ENCODE measurements at places on chromosomes 13 and 19.

DNA sequence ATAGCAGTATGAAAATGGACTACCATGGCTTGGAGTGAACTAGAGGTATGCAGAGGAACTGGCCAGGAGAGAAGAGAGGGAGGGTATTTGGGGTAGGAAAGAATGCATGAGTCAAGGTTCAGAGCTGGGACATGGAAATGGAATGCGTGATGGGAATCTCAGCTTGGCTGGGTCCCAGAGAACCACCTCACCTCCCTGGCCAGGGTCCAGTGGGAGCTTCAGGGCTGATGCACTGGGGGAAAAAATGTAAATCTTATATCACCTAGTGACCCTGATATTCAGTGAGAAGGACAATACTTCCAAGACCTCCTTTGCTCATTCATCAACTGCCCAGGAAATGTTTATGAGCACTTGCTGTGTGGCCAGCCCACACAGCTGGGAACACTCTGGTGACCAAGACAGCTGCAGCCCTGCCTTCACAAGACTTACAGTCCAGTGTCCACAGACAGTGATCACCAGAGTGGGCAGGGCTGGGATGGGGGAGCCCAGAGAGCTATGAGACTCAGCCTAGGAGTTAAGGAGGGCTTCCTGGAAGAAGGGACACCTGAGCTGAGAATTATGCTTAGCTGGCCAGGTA is 12.8 kb downstream of the IGSF23 start:
- DNase-seq: no peak

- DNase-seq: no peak
Observed at GRCh38 chr19:55486971-55487923, 989 bp upstream of the SSC5D start.

- DNase-seq: peak; percentile 73
Observed at GRCh38 chr19:7869453-7869909, 4.7 kb downstream of the PRR36 start.

DNA sequence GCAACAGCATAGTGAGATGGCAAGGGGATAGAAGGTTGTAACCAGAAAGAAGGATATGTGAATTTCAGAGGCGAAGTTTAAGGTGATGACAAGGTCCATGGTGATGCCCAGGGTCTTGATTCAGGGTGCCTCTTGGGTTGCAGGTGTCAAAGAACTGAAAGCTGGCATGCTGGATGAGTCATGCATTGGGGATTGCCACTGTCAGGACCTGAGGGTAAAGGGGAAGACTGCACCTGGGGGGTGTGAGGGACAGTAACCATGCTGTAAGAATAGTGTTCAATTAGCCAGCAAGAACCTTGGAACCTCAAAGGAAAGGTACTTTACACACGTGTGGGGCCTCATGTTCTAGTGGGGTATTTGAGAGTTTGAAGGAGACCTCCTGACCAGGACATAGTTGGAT is 279.6 kb downstream of the SLC7A1 start:
- DNase-seq: no peak

DNA sequence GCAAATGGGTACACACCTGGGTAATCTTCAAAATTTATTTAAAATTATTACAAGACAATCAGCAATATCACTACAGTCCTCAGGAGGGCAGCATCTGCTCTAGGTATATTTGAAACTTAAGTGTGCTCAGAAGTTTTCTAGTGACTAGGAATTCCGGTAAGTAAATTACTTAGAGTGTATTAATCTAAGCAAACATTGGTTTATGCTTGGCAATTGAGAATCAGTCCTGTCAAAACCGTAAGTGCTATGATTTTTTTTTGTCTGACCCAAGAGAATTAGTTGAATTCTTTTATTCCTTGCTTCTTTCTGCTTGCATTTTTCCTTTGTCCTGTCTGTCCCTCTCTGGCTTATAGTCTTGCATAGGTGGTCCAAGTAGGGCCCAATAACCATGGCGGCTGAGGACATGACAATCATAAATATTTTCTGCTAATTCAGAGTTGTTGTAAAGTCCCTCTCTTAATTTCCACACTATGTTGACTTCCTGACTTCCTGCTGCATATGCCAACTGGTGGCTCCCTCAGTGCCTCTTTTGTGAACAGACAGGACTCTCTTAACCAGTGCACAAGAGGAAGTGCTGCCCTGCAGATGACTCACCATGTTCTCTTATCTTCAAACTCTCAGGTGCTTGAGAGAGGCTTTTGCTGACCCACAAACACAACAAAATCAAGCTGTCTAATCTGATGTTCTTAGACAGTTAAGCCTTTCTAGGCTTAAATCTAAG is 82.2 kb downstream of the SLAIN1 start:
- DNase-seq: peak; percentile 22

DNA sequence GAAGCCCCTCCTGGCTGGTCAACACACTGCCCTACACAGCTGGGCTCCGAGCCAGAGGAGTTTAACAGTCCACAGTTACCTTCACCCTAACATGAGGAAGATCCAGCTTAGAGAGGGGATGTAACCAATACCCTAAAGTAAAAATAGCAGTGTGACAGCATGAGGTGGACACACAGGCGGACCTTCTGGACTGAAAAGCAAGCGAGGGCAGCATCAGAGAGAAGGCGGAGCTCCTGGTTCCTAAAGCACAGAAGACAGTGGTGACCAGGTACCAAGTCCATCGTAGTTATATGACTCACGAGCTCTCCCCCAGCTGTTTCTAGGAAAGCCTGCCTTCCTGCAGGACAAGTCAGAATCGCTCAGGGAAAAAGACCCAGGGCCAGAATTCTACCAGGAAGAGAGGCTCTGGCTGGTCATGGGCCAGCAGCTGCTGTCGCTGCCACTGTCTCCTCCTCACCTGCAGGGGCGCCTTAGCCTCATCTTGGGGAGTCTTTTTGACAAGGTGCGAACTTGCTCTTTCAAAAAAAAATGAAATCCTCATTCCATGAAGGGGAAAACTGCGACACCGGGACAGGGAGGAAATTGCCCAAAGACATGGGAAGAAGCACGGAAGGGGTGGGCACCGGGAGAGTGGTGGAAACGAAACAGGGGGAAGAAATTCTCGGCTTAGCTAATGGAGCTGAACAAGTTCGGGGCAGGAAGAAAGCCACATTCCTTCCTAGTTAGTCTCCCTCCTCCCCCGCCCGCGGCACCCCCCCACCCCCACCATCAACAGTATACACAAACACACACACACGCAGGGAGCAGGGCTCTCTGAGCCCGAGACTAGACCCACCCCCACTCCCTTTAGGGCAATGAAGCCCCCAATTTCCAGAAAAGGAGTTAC is 1.7 kb downstream of the ELL start:
- peak; percentile 61 for DNase-seq

- DNase-seq: no peak
Observed at GRCh38 chr13:81606074-81606473, 1265.1 kb upstream of the SPRY2 start.

DNA sequence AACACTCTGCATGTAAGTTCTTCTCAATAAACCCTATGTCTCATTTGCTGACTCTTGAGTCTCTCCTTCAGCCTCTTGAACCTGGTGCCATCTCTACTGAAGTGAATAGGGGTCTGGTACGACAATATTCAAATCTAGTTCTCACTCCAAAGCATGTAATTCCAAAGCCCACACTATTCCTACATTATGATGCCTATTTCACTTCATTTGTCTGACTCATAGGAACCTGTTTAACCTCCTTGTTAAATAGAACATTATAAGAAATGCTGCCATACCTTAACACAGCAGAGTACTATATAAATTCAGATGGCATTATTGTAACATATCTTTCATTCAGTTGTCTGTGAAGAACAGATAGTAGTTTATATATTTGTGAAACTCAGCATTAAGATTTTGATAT is 67.1 kb downstream of the STARD13 start:
- DNase-seq: no peak

DNA sequence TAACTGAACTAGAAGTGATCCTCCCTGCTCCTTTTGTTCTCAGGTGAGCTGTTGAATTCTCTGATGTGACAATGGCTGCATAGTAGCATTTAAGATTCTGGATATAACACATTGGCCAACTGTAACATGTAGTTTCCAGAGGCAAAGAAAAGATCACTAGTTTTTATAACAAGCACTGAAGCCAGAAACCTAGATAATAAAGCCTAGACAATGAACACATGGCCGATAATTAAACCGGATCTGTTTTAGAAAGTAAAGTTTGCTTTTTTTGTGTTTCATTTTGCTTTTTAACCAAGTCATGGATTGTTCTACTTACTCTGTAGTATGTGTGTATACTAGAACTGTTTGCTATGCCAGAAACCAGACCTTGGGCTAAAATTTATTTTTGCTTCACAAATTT is 225.5 kb upstream of the KLHL1 start:
- no peak for DNase-seq

- DNase-seq: no peak
Observed at GRCh38 chr19:39998501-39998900, 1.6 kb downstream of the ZNF546 start.

Measured in CD4-positive, alpha-beta T cell treated with Interleukin-15 for 1 hour (primary cell).